ENCODE measurements at places on chromosomes 1 and 21. TPM values are rescaled to one million over a fixed set of nuclear protein-coding genes. Genes with fewer than 3 reads are reported as not detected.

The UBXN10 gene
- 5.9 TPM for total RNA-seq

The NPHP4 gene
- total RNA-seq, result 45.1 TPM

The LRRC38 gene
- not detected for total RNA-seq

The ZNF683 gene
- total RNA-seq, result 1.3 TPM

The C1orf53 gene
- 7.3 TPM for total RNA-seq

The PLA2G2D gene
- not detected for total RNA-seq

The CATSPERE gene
- total RNA-seq, result not detected

The ITLN2 gene
- total RNA-seq, result 63.8 TPM

The OPTC gene
- not detected for total RNA-seq

Measured in upper lobe of left lung (tissue), 6 donors.